ENCODE measurements at places on chromosomes 1 and 21. TPM values are rescaled to one million over a fixed set of nuclear protein-coding genes. Genes with fewer than 3 reads are reported as not detected.
A peak's percentile ranks its signal among the peaks of the same experiment; 100 is the strongest.

DNA sequence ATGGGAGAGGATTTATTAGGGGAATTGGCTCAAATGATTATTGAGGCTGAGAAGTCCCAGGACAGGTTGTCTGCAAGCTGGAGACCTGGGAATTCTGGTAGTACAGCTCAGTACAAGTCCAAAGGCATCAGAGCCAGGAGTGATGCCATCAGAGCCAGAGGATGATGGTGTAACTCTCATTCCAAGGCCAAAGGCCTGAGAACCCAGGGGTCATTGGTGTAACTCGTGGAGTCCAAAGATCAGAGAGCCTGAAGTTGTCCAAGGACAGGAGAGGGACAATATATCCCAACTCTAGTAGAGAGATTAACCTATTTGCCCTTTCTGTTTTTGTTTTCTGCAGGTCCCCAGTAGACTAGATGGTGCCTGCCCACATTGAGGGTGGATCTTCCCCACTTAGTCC, 134.3 kb downstream of the MAP3K21 start:
- no peak for DNase-seq

DNA sequence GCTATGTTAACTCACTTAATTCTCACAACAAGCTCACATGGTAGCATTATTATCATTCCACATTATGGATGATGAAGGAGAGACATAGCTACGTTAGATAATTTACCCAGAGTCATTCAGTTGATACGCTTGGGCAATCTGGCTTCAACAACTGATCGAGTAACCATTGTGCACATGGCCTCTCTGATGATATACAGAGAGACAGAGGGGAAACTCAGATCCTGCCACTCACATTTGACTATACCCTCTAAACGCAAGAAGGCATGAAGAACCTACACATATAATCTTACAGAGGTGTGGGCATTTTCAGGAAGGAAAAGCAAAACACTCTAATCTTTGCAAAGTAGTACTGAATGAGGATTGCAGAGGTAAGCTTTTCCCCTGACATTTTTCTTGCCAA, 360.1 kb downstream of the BARHL2 start:
- no peak for DNase-seq

DNA sequence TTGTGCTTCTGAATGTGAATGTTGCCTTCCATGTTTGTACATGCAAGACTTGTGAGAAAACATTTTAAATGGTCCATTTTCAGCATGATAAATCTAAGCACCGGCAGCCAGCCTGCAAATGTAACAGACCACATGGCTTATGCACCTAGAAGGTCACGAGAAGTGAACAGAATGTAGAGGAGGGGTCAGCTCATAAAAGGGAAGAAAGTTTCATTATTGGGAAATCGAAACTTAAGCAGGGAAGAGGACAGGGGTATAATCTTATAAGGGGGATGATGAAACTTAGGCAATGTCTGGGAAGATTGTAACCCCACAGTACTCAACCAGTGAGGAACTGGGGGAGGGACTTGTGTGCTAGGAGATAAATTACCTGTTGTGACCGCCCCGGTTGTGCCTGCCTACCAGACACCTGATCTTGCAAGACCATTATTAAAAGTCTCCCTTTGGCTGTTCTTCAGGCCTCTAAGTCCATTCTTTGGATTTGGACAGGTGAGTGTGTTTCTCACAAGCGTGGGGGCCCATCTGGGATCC, 37.7 kb upstream of the VN1R5 start:
- no peak for DNase-seq

DNA sequence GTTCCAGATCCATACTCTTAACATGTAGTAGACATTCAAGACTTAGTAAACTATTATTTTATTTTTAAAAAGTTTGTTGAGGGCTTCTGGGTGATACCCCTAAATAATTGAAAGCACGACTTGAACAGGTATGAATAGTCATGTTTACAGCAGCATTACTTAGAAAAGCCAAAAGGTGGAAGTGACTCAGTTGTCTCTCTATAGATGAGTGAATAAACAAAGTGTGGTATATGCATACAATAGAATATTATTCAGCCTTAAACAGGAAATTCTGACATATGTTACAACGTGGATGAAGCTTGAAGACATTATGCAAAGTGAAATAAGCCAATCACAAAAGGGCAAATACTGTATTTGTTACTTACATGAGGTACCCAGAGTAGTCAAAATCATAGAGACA, 26.5 kb downstream of the TSNAX start:
- no peak for DNase-seq

CFHR1 gene
- not detected for total RNA-seq

DNA sequence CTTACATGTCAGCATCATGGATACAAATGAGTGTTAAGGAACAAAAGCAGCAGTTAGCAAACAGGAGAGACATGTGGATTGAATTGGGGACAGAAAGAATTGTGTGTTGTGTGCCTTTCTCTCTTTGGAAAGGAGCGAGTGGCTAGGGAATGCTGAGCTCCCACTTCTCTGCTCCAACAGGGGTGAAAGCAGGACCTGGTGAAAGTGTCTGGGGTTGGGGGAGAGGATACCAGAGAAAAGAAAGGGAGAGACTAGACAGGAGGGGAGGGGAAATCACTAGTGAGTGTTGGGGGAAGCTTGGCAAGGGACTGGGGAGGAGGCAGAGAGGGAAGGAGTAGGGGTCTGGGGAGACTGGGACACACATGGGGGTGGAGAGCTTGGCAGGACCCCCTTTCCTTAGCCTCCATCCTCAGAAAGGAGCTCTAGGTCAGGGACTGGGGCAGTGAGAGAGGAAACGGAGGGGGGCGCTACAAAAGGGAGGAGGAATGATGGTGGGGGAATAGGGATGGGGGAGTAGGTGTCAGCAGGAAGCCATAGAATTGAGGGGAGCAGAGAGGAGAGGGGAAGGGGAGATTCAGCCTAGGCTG, 2.2 kb downstream of the KIRREL1 start:
- no peak for DNase-seq

GRCh38 chr1:197696372-197696771, 78.9 kb downstream of the DENND1B start:
- DNase-seq: no peak

DNA sequence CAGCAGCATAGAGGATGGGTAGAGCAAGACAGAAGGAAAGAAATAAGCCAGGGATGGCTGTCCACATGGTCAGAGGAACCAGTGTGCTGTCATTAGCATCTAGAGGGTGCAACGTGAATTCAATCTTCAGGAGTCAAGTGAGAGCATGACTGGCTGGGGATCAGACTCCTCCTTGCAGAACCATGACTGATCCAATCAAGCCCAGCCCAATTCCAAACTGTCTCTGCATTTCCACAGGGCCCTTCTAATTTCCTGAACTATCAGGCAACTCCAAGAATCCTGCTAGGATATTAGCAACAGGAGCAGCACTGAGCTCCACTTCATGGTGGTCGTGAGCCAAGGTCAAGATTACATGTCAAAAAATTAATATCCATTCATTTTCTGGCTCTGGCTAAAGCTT, 166.8 kb upstream of the CAMK1G start:
- no peak for DNase-seq

DNA sequence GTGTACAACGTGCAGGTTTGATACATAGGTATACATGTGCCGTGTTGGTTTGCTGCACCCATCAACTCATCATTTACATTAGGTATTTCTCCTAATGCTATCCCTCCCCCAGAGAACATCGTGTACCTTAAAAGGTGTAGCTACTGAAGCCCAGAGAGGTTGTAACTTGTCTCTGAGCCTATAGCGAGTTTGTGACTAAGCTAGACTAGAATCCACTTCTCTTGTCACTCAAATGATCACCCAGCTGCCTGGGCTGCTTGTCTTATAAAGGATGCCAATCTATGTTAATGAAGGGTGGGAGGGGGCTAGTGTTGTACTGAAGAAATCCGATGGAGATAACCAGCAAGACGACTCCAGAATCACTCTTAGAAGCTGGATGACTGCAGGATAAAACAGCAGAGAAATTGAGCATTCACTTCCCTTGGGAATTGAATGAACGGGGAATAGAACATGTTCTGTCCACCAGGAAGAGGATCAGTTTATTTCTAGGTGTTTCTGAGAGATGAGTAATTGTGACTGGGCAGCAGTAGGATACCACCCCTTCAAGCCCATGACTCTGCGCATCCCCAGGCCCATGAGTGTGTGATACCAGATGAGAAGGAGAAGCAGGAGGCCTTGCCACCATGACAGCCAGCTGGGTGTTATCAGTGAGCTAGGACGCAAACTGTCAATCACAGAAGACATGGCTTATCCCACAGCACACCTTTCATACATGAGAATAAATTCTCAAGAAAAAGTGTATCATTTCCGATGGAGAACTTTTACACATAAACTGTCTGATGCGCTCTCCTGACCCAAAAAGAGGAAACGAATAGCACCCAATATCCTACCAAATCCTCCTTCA, 390.4 kb downstream of the NTNG1 start:
- no peak for DNase-seq

GRCh38 chr1:245748240-245748639, 593.5 kb downstream of the KIF26B start:
- peak; percentile 43 for DNase-seq

- DNase-seq: no peak
Observed at GRCh38 chr1:171898941-171899340, 57.6 kb downstream of the DNM3 start.

TMPRSS3 gene
- 4.1 TPM for total RNA-seq

- no peak for DNase-seq
Observed at GRCh38 chr1:53572815-53573173, 113.6 kb downstream of the DMRTB1 start.

GRCh38 chr1:2821966-2822620, 20.6 kb upstream of the TTC34 start:
- no peak for DNase-seq

- DNase-seq: no peak
Observed at GRCh38 chr1:93566227-93566626, 115.4 kb downstream of the BCAR3 start.

DNA sequence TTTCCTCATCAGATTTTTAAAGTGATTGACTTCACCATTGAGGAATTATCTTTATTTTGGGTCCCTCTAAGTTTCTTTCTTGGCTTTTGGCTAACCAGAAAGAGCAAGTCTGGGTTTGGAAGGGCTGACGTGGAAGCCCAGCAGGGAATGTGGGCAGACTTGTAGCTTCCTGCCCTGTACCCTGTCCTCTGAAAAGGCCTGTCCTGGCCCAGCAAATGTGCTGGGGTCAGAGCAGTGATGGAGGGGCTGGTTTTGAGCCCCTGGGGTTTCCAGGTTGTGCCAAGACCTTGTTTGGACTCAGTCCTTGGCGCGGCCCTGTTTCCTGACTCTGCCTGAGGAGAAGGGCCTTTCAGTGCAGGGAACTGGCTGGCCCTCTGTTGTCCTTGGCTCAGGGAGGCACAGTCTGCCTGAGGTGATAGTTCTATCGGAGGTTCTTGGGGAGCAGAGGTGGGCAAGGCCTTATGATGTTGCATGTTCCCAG, 72.1 kb downstream of the UCK2 start:
- DNase-seq: no peak

LCE1F gene
- total RNA-seq: not detected
